Stimulated activated CD4-positive, alpha-beta T cell treated with anti-CD3 and anti-CD28 coated beads, Interleukin-2, amount 100 ng/mL, for 48 hours (primary cell): ENCODE measurements at places on chromosomes 16 and 17.

- no peak for DNase-seq
These were observed 3.6 kb downstream of the P2RX5 start for GRCh38 chr17:3692346-3692745.

- DNase-seq = no peak
These were observed 908 bp downstream of the CALB2 start for GRCh38 chr16:71359431-71359830.

GRCh38 chr16:24318680-24319079, 62.5 kb downstream of the CACNG3 start:
- no peak for DNase-seq

- peak; percentile 53 for DNase-seq
These were observed 2.1 kb upstream of the C17orf78 start for GRCh38 chr17:37373530-37374159.

DNA sequence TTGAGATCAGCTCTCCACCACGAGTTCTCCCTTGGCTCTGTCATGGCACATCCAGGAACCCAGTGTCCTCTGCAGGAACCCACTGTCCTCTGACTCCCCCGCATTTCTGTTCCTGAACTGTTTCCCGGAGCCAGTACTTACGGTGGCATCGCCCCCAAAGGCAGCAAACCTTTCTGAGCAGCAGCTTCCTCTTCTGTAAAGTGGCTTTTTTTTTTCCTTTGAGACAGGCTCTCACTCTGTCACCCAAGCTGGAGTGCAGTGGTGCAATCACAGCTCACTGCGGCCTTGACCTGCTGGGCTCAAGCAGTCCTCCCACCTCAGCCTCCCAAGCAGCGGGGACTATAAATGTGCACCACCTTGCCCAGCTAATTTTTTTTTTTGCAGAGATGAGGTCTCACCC, 32.2 kb downstream of the NAGPA start:
- DNase-seq = no peak

- DNase-seq = no peak
These were observed 63.0 kb upstream of the CBX4 start for GRCh38 chr17:79902146-79902791.

DNA sequence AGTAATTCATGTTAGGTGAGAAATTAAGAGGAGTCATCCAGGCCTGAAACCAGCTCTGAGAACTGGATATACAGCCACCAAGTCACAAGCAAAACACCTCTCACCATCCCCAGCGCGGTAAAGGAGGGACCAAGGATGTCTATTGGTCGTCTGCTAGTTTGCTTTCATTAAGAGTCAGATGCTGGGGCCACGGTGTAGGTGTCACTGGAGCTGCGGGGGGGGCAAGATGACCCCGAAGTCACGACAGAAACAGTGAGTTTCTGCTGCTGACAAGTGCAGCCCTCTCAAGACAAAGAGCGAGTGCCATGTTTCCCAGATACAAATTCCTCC, 790 bp downstream of the NCBP3 start:
- peak; percentile 37 for DNase-seq

- DNase-seq = no peak
These were observed 30.7 kb upstream of the HOXB13 start for GRCh38 chr17:48759288-48759687.

DNA sequence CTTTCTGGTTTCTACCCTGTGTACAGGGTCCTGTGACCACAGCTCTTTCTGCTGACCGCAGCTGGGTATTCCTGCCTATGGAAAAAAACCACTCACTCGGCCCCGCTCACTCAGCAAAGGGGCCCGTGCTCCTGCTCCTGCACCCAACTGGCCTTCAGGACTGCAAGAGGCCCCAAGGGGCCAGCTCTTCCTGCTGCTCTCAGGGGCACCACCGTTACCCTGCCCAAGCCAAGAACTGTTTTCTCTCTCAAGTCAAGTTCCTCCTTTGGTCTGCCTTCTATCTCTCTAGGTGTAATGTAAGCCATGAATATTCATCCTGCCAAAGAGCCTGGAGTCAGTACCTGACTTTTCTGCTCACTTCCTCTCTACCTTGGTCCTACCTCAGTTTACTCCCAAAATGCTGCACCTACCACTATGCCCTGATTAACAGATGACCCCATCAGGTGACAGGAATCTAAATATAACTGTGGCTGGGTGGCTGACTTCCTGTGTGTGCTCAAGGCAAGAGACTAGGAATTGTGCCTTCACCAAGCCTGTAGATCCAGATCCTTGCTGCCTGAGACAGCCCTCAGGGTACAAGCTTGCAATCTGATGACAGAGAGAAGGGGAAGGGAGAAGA, 20.4 kb upstream of the SCIMP start:
- DNase-seq = no peak

- no peak for DNase-seq
These were observed 238.8 kb downstream of the STX8 start for GRCh38 chr17:9336817-9337216.

GRCh38 chr17:56130026-56130425, 23.2 kb upstream of the ANKFN1 start:
- no peak for DNase-seq

- DNase-seq = no peak
These were observed 311.4 kb upstream of the GOT2 start for GRCh38 chr16:59045501-59045900.

- DNase-seq = no peak
These were observed 8.8 kb downstream of the FAAP100 start for GRCh38 chr17:81543339-81543675.

GRCh38 chr17:73650617-73651200, 6.5 kb upstream of the SDK2 start:
- DNase-seq = no peak

GRCh38 chr17:5821803-5822202, 237.5 kb upstream of the NLRP1 start:
- no peak for DNase-seq

- no peak for DNase-seq
These were observed 577.0 kb upstream of the CDH11 start for GRCh38 chr16:65698791-65699321.

DNA sequence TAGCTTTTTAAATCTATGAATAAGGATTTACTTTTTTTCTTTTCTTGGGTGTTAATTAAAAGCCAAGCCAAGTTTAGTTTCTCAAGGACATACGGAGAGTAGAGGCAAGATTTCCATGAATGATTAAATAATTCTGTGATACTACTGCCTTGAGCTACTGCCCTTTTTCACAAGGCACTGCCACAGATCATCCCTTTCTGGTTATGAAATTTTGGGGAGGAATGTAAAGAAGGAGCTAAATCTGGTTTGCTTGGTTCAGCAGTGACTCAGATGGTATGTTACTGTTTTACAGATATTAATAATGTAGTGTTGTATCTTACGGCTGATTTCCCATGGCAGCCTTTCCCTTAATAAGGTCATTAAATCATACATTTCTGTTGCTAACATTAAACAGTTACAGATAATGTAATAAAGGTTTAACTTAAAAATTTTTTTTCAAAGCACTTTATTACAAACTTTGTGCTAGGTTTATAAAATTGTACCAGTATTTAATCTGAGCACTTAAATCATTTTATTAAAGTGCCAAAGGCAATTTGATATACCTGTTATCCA, 2.6 kb downstream of the WSB1 start:
- no peak for DNase-seq
